Inflammatory macrophage treated with lipopolysaccharide for 4 hours (primary cell): ENCODE measurements at places on chromosomes 1 and 21.

DNA sequence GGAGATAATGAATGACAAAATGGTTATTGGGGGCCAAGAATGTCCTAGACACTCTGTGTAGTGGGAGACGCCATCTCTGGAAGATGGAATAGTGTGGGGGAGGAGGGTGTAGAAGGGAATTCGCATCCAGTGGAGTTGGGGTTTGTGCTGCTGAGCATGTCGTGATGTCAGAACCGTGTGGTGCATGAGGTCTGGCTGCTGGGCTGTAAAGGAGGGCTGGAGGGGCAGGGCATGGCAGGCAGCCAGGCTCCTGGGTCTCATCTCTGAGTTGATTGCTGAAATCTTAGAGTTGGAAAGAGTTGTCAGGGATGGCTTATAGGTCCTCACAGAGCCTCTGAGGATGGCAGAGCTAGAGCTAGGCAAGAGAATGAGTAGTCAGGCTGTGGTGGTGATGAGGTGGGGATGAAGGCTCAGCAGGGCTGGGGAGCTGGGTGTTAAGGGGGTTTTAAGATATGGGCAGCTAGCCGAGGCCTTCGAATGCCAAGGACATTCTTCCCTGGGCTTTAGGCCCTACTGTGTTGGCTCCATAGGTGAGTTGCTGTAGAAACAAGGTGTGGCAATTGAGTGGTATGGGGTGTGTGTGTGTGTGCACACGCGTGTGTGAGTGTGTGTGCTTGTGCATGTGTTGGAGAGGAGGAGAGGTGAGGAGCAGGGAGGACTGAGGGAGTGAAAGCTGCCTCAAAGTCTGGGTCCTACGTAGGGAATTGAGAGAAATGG lies 1.9 kb downstream of the PPFIA4 start:
- no peak for DNase-seq

GRCh38 chr1:171420810-171421209 lies 64.5 kb upstream of the PRRC2C start:
- DNase-seq = no peak

DNA sequence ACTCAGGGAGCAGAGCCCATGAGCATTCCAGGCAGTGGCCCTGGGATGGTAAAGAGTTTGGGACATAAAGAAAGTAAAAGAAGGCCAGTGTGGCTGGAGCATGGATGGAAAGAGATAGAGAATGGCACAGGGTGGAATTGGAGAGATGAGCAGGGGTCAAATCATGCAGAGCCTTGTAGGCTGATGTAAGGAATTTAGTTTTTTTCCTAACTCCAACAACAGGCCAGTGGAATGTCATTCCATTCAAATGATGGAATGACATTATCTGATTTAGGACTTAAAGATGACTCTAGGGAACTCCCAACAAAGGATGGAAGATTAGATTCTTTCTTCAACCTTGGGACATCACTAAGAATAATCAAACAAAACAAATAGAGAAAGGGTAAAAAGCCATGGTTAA lies 12.8 kb upstream of the S100A2 start:
- no peak for DNase-seq

DNA sequence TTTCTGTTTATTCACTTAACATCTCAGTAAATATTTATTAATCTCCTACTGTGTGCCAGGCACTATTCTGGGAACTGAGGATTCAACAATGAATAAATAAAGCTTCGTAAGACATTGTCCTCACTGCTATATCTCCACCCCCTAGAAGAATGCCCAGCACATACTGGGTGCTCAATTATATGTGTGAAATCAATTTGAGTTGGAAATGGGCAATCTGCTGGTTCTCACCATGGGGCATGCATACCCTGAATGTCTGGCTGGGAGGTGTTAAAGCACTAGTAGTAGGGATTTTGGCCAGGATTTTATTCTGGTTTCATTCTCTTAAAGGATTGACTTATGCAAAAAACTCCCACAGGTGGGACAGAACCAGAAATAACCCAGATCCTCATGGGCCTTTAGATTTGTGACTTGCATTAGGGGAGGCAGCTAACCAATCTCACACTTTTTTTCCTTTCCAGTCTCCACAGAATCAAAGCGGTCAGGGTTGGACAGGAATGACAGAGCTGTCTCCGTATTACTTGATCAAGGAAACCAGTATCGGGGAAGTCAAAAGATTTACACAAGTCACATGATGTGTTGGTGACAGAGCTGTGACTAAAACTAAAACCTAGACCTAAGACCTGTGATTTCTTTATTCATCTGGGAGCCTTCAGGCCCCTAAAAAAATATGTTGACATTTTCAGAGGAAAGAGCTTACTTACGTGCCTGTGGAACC lies 12.8 kb downstream of the GFI1 start:
- DNase-seq = no peak

GRCh38 chr1:202376247-202376646 lies 27.7 kb downstream of the PPP1R12B start:
- peak; percentile 62 for DNase-seq

GRCh38 chr1:229197265-229197585 lies 73.7 kb upstream of the RAB4A start:
- DNase-seq = peak; percentile 75
